ENCODE measurements at places on chromosomes 1 and 21. TPM values are rescaled to one million over a fixed set of nuclear protein-coding genes. Genes with fewer than 3 reads are reported as not detected.

- peak; percentile 81 for DNase-seq
These were observed 1.9 kb downstream of the RUSC1 start for GRCh38 chr1:155322571-155322952.

- DNase-seq = no peak
These were observed 549.0 kb downstream of the KCNT2 start for GRCh38 chr1:196059210-196059609.

DNA sequence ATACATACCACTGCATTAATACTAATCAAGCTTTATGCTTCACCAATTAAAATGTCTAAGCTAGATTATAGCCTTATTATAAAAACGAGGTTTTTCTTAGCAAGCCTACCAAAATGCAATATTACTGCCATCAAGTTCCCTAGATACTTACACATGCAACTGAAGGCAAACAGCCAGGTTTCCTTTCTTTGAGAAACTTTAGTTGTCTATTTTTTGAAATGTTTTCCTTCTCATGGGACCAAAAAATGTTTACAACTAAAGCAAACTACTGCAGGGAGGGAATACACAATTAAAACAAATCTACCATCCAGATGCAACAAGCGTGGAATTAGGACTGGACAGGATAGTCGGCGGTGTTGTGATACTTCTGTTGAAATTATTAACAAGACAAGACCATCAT is 1.3 kb downstream of the ZNF644 start:
- no peak for DNase-seq

The KLHDC8A gene
- 0.95 TPM for total RNA-seq
